Activated CD8-positive, alpha-beta T cell treated with anti-CD3 and anti-CD28 coated beads for 36 hours (primary cell): ENCODE measurements at places on chromosomes 1 and 21. TPM values are rescaled to one million over a fixed set of nuclear protein-coding genes. Genes with fewer than 3 reads are reported as not detected.

- no peak overlapping the region for H3K4me3 ChIP-seq
- no peaks in the 10 kb centered on the region for H3K27me3 ChIP-seq
- H3K27ac ChIP-seq: no peak overlapping the region
- H3K36me3 ChIP-seq: no peaks in the 10 kb centered on the region
- peaks cover 5% of the 10 kb centered on the region for H3K4me1 ChIP-seq
- peak; percentile 35 for DNase-seq
Observed at GRCh38 chr1:204127597-204128242, 24.1 kb downstream of the ETNK2 start.

DNA sequence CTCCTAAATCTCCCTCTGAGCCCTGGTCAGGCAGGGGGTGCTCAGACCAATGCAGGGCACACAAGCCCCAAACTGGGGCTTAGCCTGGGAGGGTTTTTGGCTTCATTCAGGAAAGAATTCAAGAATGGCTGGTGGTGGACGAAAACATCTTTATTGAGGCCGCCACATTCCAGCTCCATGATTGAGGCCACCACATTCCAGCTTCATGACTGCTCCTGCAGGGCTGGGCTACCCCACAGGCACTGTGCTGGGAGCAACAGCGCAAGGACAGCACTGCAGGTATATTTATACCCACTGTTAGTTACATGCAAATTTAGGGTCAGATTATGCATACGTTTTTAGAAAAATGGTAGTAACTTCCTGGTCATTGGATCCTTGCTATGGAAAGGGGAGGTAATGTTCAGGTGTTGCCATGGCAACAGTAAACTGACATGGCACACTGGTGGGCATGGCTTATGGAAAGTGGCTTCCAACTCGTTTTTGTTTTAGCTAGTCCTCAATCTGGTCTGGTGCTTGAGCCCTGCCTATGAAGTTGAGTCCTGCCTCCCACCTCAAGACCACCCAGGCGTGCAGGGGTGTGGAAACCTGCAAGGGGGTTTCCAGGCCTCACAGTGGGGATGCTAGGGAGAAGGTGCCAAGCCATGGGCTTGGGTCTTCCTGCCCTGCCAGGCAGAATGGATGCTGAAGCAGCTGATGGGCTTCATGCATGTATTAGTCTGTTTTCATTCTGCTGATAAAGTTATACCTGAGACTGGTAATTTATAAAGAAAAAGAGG is 348.7 kb upstream of the AJAP1 start:
- no peaks in the 10 kb centered on the region for H3K27me3 ChIP-seq
- H3K27ac ChIP-seq: no peak overlapping the region
- H3K4me3 ChIP-seq: no peak overlapping the region
- no peaks in the 10 kb centered on the region for H3K4me1 ChIP-seq
- DNase-seq: no peak

- H3K4me1 ChIP-seq: no peaks in the 10 kb centered on the region
- no peak overlapping the region for H3K27ac ChIP-seq
- no peaks in the 10 kb centered on the region for H3K27me3 ChIP-seq
- no peak overlapping the region for H3K4me3 ChIP-seq
Observed at GRCh38 chr1:98368995-98369394, 292.5 kb upstream of the SNX7 start.

DNA sequence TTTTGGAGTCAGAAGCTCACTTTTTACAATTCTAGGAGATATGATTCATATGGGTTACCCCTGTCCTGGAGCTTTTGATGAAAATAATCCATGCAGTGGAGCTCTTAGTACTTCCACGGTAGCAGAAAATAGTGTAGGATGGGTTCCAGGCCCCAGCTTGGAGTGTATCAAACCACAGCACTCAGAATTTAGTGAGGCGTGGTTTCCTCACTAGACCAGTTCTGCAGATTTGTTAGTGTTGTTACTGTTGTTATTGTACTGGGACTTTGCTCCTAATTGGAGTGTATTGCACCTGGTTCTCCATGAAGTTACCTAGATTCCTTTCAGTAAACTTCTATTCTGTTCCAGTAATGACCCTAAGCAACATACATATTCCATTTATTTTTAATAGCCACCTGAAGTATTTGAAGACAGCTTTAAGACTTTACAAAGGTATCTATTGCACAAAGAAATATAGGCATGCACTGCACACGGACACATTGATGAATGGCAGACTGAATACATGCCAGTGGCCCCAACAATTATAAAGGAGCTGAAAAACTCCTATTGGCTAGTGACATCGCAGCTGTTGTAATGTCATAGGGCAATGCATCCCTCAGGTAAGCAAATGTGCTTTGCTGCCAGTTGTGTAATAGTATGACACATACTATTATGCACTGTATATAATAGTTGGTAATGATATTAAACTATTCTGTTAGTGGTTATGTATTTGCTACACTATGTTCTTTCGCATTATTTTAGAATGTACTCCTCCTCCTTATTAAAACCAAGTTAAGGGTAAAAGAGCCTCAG is 1058.0 kb downstream of the KCNT2 start:
- no peak overlapping the region for H3K4me3 ChIP-seq
- no peaks in the 10 kb centered on the region for H3K36me3 ChIP-seq
- H3K4me1 ChIP-seq: no peaks in the 10 kb centered on the region
- DNase-seq: no peak
- H3K27me3 ChIP-seq: no peaks in the 10 kb centered on the region
- H3K27ac ChIP-seq: no peak overlapping the region

DNA sequence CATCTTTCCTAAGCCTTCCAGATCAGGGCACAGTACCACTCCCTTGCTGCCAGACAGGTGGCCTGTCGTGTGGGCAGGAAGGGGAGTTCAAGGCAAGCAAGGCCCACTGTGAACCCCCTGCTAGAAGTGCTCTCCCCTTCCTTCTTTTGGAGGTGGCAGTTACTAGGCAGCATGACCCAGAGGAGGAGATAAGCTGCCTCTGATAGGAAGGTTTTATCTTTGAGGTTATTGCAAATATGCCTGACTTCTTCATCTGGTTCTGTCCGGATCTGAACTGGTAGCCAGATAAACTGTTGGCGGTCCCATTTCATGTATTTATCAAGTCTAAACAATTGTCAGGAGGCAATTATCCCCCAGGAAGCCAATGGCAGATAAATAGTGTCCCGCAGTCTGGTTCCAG is 198.2 kb upstream of the LMO4 start:
- no peak for DNase-seq
- H3K36me3 ChIP-seq: no peaks in the 10 kb centered on the region
- H3K4me1 ChIP-seq: peaks cover 10% of the 10 kb centered on the region

The LRRC3 gene
- 1.8 TPM for total RNA-seq

- H3K27ac ChIP-seq: no peak overlapping the region
- peaks cover 31% of the 10 kb centered on the region for H3K27me3 ChIP-seq
- no peaks in the 10 kb centered on the region for H3K36me3 ChIP-seq
Observed at GRCh38 chr1:143720087-143721023, 251.4 kb downstream of the FAM72C start.

The VPS26C gene
- total RNA-seq: 73.4 TPM

DNA sequence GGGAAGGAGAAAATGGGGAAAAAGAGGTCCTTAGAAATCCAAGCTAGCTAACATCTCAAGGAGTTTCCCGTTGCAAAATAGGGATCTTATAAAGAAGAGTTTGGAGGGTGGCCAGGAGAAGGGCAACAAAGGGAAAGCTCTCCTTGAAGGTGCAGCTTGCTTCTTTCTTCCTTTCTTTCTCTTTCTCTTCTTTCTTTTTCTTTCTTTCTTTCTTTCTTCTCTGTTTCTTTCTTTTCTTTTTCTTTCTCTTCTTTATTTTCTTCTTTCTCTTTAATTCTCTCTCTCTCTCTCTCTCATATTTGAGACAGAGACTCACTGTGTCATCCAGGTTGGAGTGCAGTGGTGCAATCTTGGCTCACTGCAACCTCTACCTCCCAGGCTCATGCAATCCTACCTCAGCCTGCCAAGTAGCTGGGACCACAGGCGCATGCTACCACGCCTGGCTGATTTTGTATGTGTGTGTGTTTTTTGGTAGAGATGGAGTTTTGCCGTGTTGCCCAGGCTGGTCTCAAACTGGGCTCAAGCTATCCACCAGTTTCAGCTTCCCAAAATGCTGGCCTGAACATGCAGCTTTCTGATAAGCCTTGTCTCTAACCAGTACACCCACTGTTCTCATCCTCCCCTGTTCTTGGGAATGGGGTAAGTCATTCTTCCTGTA is 44.4 kb downstream of the RNF11 start:
- no peaks in the 10 kb centered on the region for H3K27me3 ChIP-seq
- peaks cover 13% of the 10 kb centered on the region for H3K4me1 ChIP-seq
- no peak for DNase-seq
- no peak overlapping the region for H3K4me3 ChIP-seq

GRCh38 chr1:85203573-85204171 is 2.9 kb upstream of the SYDE2 start:
- H3K4me3 ChIP-seq: no peak overlapping the region
- peaks cover 17% of the 10 kb centered on the region for H3K27me3 ChIP-seq
- peaks cover 11% of the 10 kb centered on the region for H3K4me1 ChIP-seq

The BACE2 gene
- total RNA-seq: 1.1 TPM

DNA sequence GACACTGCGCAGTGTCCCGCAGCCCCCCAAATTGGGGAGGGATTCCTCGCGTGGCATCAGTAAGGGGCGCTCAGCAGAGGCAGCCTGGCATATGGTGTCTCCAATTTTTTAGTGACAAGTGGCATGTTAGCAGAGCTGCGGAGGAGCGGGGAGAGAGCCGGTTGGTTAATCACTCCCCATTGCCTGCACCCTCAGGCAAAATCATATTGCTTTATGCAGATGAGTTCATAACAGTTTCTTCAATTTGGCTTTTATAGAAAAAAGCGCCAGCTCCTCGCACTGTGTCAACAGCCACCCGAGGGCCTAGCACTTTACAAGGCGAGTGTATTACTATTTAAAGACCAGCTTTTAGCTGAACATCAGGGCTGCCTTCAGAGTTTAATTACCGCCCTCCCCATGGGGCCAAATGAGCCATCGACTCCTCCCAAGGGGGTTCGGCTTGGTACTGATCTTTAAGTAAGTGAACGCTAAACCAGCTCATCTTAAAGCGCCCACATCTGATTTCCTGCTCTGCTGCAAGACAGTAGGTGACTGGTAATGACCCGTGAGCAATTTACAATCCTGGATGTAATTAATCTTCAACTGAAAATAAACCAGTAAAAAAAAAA is 298.9 kb downstream of the DSCAM start:
- no peaks in the 10 kb centered on the region for H3K4me1 ChIP-seq
- H3K4me3 ChIP-seq: no peak overlapping the region
- H3K27me3 ChIP-seq: no peaks in the 10 kb centered on the region
- H3K27ac ChIP-seq: no peak overlapping the region
- no peak for DNase-seq

DNA sequence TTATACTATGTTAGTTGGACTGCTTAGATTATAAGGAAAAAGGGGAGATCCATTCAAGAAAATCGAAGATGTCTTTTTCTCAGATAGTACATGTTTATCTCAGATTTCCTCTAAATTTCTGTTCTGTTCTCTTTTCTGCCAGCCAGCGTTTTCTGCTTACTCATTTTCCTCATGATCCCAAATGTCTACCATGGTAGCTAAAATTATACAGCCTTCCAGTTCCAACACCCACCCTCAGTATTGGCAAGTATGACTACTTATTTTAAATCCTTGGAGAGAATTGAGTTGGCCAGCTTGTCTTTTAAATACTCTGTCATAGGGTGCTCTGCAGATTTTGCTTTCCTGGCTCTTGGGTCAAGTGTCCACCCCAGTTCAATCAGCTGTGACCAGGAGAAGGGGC is 95.7 kb upstream of the PLXNA2 start:
- no peak overlapping the region for H3K27ac ChIP-seq
- H3K36me3 ChIP-seq: no peaks in the 10 kb centered on the region
- H3K27me3 ChIP-seq: peaks cover 26% of the 10 kb centered on the region
- no peak overlapping the region for H3K4me3 ChIP-seq
- no peak for DNase-seq

The USP21 gene
- 26.7 TPM for total RNA-seq

The KANK4 gene
- not detected for total RNA-seq

- DNase-seq: peak; percentile 22
- H3K27ac ChIP-seq: no peak overlapping the region
- H3K27me3 ChIP-seq: no peaks in the 10 kb centered on the region
- H3K4me1 ChIP-seq: peaks cover 2% of the 10 kb centered on the region
- peaks cover 5% of the 10 kb centered on the region for H3K36me3 ChIP-seq
Observed at GRCh38 chr1:173255214-173255813, 48.2 kb upstream of the TNFSF4 start.

- no peak overlapping the region for H3K27ac ChIP-seq
- no peak overlapping the region for H3K4me3 ChIP-seq
- DNase-seq: peak; percentile 71
- no peaks in the 10 kb centered on the region for H3K36me3 ChIP-seq
Observed at GRCh38 chr1:165928075-165928731, 100.8 kb downstream of the UCK2 start.

GRCh38 chr21:37398697-37399096 is 32.1 kb downstream of the DYRK1A start:
- peaks cover 80% of the 10 kb centered on the region for H3K4me1 ChIP-seq
- H3K36me3 ChIP-seq: peaks cover 37% of the 10 kb centered on the region
- peak overlapping the region; percentile 51 for H3K4me3 ChIP-seq

GRCh38 chr1:247386217-247386616 is 29.8 kb upstream of the NLRP3 start:
- peaks cover 18% of the 10 kb centered on the region for H3K4me1 ChIP-seq
- H3K4me3 ChIP-seq: no peak overlapping the region
- no peaks in the 10 kb centered on the region for H3K36me3 ChIP-seq

DNA sequence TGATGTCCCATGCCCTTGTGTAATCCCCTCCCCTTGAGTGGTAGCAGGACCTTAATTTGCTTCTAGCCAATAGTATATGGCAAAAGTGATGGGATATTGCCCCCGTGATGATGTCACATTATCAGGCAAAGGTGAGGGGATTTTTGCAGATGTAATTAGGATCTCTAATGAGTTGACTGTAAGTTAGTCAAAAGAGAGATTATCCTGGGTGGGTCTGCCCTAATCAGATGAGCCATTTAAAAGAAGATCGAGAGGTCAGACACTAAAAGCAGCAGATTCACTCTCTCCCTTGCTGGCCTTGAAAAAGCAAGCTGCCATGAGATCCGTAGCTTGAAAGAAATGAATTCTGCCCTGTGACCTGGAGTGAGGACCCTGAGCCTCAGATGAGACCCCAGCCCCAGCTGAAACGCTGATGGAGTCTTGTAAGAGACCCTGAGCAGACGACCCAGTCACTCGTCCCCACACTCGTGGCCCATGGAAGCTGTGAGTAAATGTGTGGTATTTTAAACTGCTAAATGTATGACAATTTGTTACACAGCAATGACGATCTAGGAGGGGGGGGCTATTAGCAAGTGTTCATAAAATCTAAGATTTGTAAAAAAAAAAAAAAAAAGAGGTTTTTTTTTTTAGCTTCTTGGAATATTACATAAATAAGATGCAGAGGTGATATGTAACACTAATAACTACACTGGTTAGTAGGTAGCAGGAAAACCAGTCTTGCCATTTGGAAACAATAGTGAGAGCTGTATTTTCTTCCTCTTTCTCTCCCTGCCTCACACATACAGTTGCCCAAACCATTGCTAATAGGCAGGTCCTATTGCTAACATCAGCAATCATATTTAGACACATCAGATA is 50.3 kb upstream of the TARBP1 start:
- peaks cover 19% of the 10 kb centered on the region for H3K4me1 ChIP-seq
- no peak for DNase-seq
- H3K27me3 ChIP-seq: peaks cover 15% of the 10 kb centered on the region
- no peaks in the 10 kb centered on the region for H3K36me3 ChIP-seq
- H3K4me3 ChIP-seq: no peak overlapping the region

GRCh38 chr1:101262060-101262459 is 25.2 kb downstream of the S1PR1 start:
- H3K36me3 ChIP-seq: no peaks in the 10 kb centered on the region
- H3K27me3 ChIP-seq: no peaks in the 10 kb centered on the region
- no peak for DNase-seq
- H3K27ac ChIP-seq: peak overlapping the region; percentile 82
